CD4-positive, CD25-positive, alpha-beta regulatory T cell (primary cell): ENCODE measurements at places on chromosomes 4 and X. TPM values are rescaled to one million over a fixed set of nuclear protein-coding genes. Genes with fewer than 3 reads are reported as not detected.

The CT55 gene
- polyA plus RNA-seq, result not detected

The KIAA1210 gene
- polyA plus RNA-seq, result not detected

The TEC gene
- polyA plus RNA-seq, result 1.1 TPM

The ANXA10 gene
- polyA plus RNA-seq, result not detected

The UCP1 gene
- not detected for polyA plus RNA-seq

The PARM1 gene
- not detected for polyA plus RNA-seq

The PRSS12 gene
- not detected for polyA plus RNA-seq

The FGFR3 gene
- not detected for polyA plus RNA-seq

The CXCL13 gene
- polyA plus RNA-seq, result not detected

The NIPAL1 gene
- polyA plus RNA-seq, result not detected

The HSFX1 gene
- 0.08 TPM for polyA plus RNA-seq

The SSX2B gene
- not detected for polyA plus RNA-seq

The PPP1R2C gene
- polyA plus RNA-seq, result 4.2 TPM

The SYN1 gene
- polyA plus RNA-seq, result not detected

The RNF150 gene
- polyA plus RNA-seq, result not detected

The NKRF gene
- polyA plus RNA-seq, result 3.4 TPM

GRCh38 chrX:77223046-77223445 is 224.1 kb upstream of the FGF16 start:
- H3K36me3 ChIP-seq, result no peaks in the 10 kb centered on the region
- H3K4me3 ChIP-seq, result no peak overlapping the region
- DNase-seq, result no peak
- H3K27me3 ChIP-seq, result no peaks in the 10 kb centered on the region
- no peaks in the 10 kb centered on the region for H3K4me1 ChIP-seq
- H3K27ac ChIP-seq, result no peak overlapping the region

GRCh38 chr4:791898-792625 is 33.9 kb downstream of the CPLX1 start:
- no peak for DNase-seq
- H3K36me3 ChIP-seq, result no peaks in the 10 kb centered on the region
- H3K27me3 ChIP-seq, result peaks cover 4% of the 10 kb centered on the region
- H3K27ac ChIP-seq, result no peak overlapping the region
- H3K4me1 ChIP-seq, result peaks cover 30% of the 10 kb centered on the region
- H3K4me3 ChIP-seq, result no peak overlapping the region

DNA sequence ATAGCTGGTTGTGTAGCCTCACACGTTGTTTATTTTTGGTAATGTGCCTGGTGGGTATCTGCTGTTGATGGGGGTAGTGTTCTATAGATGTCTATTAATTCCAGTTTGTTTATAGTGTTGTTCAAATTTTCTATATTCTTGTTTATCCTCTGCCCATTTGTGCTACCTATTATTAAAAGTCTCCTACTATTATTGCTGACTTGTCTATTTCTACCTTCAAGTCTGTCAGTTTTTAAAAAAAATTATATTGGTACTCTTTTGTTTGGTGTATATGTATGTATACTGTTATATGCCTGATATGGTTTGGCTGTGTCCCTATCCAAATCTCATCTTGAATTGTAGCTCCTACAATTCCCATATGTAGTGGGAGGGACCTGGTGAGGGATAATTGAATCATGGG is 578.6 kb downstream of the PCDH7 start:
- no peaks in the 10 kb centered on the region for H3K36me3 ChIP-seq
- DNase-seq, result no peak
- no peak overlapping the region for H3K27ac ChIP-seq

GRCh38 chrX:122625821-122626220 is 558.3 kb upstream of the GRIA3 start:
- no peak overlapping the region for H3K27ac ChIP-seq
- no peak overlapping the region for H3K4me3 ChIP-seq
- no peaks in the 10 kb centered on the region for H3K4me1 ChIP-seq
- no peak for DNase-seq
- H3K27me3 ChIP-seq, result no peaks in the 10 kb centered on the region

- no peak for DNase-seq
- H3K27me3 ChIP-seq, result no peaks in the 10 kb centered on the region
- H3K27ac ChIP-seq, result no peak overlapping the region
- H3K36me3 ChIP-seq, result no peaks in the 10 kb centered on the region
- H3K4me1 ChIP-seq, result no peaks in the 10 kb centered on the region
- H3K4me3 ChIP-seq, result no peak overlapping the region
Observed at GRCh38 chr4:107733431-107733925, 13.4 kb upstream of the PAPSS1 start.

GRCh38 chr4:92170340-92170739 is 133.4 kb upstream of the GRID2 start:
- no peak overlapping the region for H3K4me3 ChIP-seq
- no peaks in the 10 kb centered on the region for H3K4me1 ChIP-seq
- no peaks in the 10 kb centered on the region for H3K36me3 ChIP-seq
- no peak for DNase-seq
- H3K27ac ChIP-seq, result no peak overlapping the region

DNA sequence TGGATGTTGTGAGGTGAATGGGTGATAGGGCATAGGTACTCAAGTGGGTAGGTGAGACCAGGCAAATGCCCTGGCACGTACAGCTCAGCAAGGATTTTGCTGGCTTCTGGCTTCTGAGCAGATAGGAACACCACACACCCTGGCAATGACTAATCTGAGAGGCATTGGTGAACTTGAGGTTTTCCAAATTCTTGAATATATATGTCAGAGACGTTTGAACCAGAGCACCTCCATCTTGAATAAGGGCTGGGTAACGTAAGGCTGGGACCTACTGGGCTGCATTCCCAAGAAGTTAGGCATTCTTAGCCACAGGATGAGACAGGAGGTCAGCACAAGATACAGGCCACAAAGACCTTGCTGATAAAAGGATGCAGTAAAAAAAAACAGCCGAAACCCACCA is 204.5 kb downstream of the NLGN4X start:
- H3K27ac ChIP-seq, result no peak overlapping the region
- no peak overlapping the region for H3K4me3 ChIP-seq
- H3K36me3 ChIP-seq, result no peaks in the 10 kb centered on the region
- H3K27me3 ChIP-seq, result no peaks in the 10 kb centered on the region
- H3K4me1 ChIP-seq, result no peaks in the 10 kb centered on the region
- DNase-seq, result no peak

- no peak for DNase-seq
- no peaks in the 10 kb centered on the region for H3K27me3 ChIP-seq
- H3K36me3 ChIP-seq, result no peaks in the 10 kb centered on the region
- H3K4me1 ChIP-seq, result no peaks in the 10 kb centered on the region
- no peak overlapping the region for H3K27ac ChIP-seq
Observed at GRCh38 chr4:155907556-155907955, 4.1 kb downstream of the TDO2 start.

GRCh38 chrX:53483838-53484405 is 49.8 kb upstream of the HSD17B10 start:
- no peak overlapping the region for H3K27ac ChIP-seq
- H3K27me3 ChIP-seq, result no peaks in the 10 kb centered on the region
- no peak for DNase-seq
- no peaks in the 10 kb centered on the region for H3K4me1 ChIP-seq

- no peak for DNase-seq
- no peaks in the 10 kb centered on the region for H3K36me3 ChIP-seq
- H3K4me1 ChIP-seq, result no peaks in the 10 kb centered on the region
- peaks cover 3% of the 10 kb centered on the region for H3K27me3 ChIP-seq
Observed at GRCh38 chr4:174702979-174703478, 126.0 kb downstream of the GLRA3 start.

DNA sequence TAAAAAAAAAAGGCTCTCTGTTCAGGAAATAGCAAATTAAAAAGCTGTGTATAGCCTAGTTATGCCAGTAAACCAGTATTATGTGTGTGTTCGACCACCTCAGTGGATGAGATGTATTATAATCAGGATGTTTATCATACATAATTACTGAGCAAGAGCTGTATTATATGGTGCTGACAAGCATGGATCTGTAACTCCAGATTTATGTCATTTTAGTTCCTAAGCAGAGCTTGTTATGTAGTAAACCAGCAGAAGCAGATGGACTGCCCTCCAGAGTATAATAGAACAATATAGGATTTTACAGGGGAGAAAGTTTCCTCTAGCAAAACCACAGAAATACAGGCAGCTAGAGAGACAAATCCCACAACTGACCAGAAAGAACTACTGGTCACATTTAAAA is 627.4 kb upstream of the EPHA5 start:
- DNase-seq, result no peak
- H3K27ac ChIP-seq, result no peak overlapping the region
- no peak overlapping the region for H3K4me3 ChIP-seq
- no peaks in the 10 kb centered on the region for H3K36me3 ChIP-seq

GRCh38 chr4:40699648-40700047 is 50.1 kb upstream of the NSUN7 start:
- no peak overlapping the region for H3K27ac ChIP-seq
- H3K4me1 ChIP-seq, result no peaks in the 10 kb centered on the region
- no peak for DNase-seq

GRCh38 chrX:38293741-38294140 is 33.6 kb downstream of the RPGR start:
- no peak overlapping the region for H3K27ac ChIP-seq
- H3K4me1 ChIP-seq, result no peaks in the 10 kb centered on the region
- DNase-seq, result no peak

DNA sequence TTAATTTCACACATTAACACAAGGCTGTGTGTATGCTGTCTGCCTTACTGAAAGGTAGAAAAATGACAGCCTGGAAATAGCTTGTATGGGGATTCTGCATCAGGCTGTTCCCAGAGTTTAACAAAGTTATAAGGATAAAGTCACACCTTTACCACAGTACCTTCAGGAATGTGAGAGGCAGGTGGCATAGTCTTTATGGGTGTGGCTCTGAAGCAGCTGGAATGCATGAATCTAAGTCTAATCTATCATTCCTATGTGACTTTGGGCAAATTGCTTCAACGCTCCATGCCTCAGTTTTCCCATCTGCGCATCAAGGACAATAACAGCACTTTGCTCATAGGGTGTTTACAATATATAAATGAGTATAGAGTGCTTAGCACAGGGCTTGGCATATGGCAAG is 84.2 kb upstream of the EGFL6 start:
- no peak for DNase-seq
- H3K27me3 ChIP-seq, result no peaks in the 10 kb centered on the region
- H3K36me3 ChIP-seq, result no peaks in the 10 kb centered on the region

- no peaks in the 10 kb centered on the region for H3K27me3 ChIP-seq
- no peak overlapping the region for H3K4me3 ChIP-seq
- no peak for DNase-seq
- H3K4me1 ChIP-seq, result no peaks in the 10 kb centered on the region
- no peak overlapping the region for H3K27ac ChIP-seq
Observed at GRCh38 chr4:126172126-126172525, 857.4 kb downstream of the FAT4 start.

- H3K27ac ChIP-seq, result no peak overlapping the region
- H3K4me1 ChIP-seq, result no peaks in the 10 kb centered on the region
- H3K27me3 ChIP-seq, result no peaks in the 10 kb centered on the region
- DNase-seq, result no peak
- no peak overlapping the region for H3K4me3 ChIP-seq
Observed at GRCh38 chrX:124413244-124413643, 66.9 kb downstream of the SH2D1A start.

DNA sequence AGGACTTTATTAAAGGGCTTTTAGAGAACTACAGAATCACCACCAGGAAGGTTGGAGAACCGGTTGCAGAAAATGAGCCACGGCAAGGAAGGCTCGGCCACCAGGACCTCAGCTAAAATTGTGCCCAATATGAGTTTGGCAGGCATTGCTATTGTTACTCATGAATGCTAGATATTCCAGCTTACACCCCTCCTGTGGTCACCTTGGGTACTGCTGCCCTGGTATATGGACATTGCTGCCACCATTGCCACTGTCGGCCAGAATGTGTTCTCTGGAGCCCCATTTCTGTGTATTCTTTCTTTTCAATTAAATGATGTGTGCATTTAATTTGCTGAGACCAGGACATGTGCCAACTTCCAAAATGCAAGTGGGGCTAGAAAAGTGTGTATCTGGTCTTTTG is 626.7 kb upstream of the BOD1L1 start:
- no peaks in the 10 kb centered on the region for H3K4me1 ChIP-seq
- no peaks in the 10 kb centered on the region for H3K36me3 ChIP-seq
- H3K27me3 ChIP-seq, result no peaks in the 10 kb centered on the region
- H3K4me3 ChIP-seq, result no peak overlapping the region
- no peak for DNase-seq
- H3K27ac ChIP-seq, result no peak overlapping the region

- H3K4me1 ChIP-seq, result no peaks in the 10 kb centered on the region
- H3K4me3 ChIP-seq, result no peak overlapping the region
- no peaks in the 10 kb centered on the region for H3K27me3 ChIP-seq
- DNase-seq, result no peak
- no peak overlapping the region for H3K27ac ChIP-seq
Observed at GRCh38 chr4:41514766-41515481, 23.0 kb upstream of the LIMCH1 start.
